Upper lobe of left lung (tissue), 6 donors: ENCODE measurements at places on chromosomes 4 and X. TPM values are rescaled to one million over a fixed set of nuclear protein-coding genes. Genes with fewer than 3 reads are reported as not detected.

KLB gene
- total RNA-seq: 0.33 TPM

MTNR1A gene
- not detected for total RNA-seq

PDE6B gene
- total RNA-seq: 6.2 TPM

CETN2 gene
- 33.3 TPM for total RNA-seq

ZFP92 gene
- total RNA-seq: 4.1 TPM

CFAP99 gene
- total RNA-seq: 13.8 TPM

PLK4 gene
- total RNA-seq: 5.2 TPM

EFHC2 gene
- total RNA-seq: 3.1 TPM

F8A2 gene
- total RNA-seq: not detected

TAF7L gene
- not detected for total RNA-seq

REPS2 gene
- 34.4 TPM for total RNA-seq

CASP3 gene
- total RNA-seq: 19.5 TPM

TMSB15A gene
- total RNA-seq: 3.0 TPM

GLA gene
- total RNA-seq: 26.3 TPM
